ENCODE measurements at places on chromosomes 3 and 15. TPM values are rescaled to one million over a fixed set of nuclear protein-coding genes. Genes with fewer than 3 reads are reported as not detected.

DNA sequence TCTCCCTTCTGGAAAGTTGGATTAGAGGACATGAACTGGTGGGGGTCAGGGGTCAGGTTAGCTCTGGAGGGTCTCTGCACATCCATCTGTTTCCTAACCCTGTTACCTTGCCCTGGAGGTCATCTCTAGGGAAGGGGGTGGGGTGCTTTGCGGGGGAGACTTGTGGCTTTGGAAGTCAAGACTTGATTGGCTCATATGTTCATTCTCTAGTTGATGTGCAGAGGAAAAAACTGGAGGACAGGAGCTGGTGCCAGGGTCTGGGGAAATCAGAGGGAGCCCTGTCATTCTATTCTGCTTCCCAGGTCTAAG lies 42.9 kb upstream of the ROPN1 start:
- H3K4me3 ChIP-seq: no peak overlapping the region
- H3K27ac ChIP-seq: no peak overlapping the region
- no peak for DNase-seq
- no peaks in the 10 kb centered on the region for H3K4me1 ChIP-seq
- H3K36me3 ChIP-seq: no peaks in the 10 kb centered on the region

Gene VPS13C
- total RNA-seq: 159 TPM

GRCh38 chr3:67048067-67048714 lies 50.1 kb downstream of the KBTBD8 start:
- DNase-seq: no peak
- no peaks in the 10 kb centered on the region for H3K27me3 ChIP-seq
- no peaks in the 10 kb centered on the region for H3K36me3 ChIP-seq
- H3K4me1 ChIP-seq: no peaks in the 10 kb centered on the region
- H3K27ac ChIP-seq: no peak overlapping the region

DNA sequence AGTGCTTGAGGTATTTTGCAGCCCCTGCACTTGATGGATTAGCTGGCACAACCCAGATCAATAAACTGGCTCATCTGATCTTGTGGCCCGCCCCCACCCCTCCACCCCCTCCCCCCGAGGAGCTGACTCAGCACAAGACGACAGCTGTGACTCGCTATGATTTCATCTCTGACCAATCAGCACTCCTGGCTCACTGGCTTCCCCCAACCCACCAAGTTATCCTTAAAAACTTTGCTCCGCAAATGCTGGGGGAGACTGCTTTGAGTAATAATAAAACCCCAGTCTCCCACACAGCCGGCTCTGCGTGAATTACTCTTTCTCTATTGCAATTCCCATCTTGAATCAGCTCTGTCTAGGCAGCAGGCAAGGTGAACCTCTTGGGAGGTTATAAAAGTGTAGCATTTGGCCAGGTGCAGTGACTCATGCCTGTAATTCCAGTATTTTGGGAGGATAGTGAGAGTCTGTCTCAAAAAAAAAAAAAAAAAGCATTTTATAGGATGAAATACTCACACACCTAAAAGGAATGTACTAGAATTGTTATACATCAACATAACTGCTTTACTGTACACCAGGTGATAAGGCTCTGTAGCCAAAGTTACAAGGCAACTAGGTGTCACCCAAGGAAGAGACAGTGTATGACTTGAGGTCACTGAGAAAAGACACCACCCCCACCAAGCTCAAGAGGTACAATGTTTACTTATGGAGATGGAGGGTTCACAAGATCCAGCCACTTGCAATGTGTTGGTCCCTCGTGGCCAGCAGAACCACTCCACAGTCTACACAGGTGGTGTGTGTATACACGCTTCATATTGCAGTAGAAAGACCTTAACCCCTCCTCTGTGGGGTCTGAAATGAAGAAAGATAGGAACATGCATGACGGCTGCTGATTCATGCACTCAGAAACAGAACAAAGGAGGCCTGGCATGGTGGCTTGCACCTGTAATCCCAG lies 8.6 kb downstream of the ZNF445 start:
- no peaks in the 10 kb centered on the region for H3K27me3 ChIP-seq
- H3K27ac ChIP-seq: no peak overlapping the region
- H3K4me3 ChIP-seq: no peak overlapping the region
- no peak for DNase-seq

Gene P2RY13
- 0.13 TPM for total RNA-seq

DNA sequence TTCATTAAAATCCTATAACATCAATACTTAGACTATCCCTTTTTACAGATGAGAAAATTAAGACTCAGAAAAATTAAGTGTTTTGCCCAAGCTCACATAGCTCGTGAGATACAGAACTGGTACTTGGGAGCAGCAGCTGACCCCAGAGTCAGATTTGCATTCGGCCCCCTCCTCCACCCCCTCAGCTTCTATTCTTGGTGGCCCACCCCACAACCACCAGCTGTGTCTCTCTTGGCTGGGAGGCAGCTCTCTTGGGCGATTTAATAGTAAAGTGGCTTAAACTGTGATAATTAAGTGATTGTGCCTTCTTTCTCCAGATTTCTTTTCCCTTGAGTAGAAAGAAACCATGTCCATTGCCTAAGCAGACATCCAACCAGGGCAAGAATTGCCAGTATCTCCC lies 203.6 kb upstream of the PDZRN3 start:
- no peaks in the 10 kb centered on the region for H3K4me1 ChIP-seq
- H3K27me3 ChIP-seq: no peaks in the 10 kb centered on the region
- DNase-seq: no peak
- no peak overlapping the region for H3K27ac ChIP-seq
- no peaks in the 10 kb centered on the region for H3K36me3 ChIP-seq
- H3K4me3 ChIP-seq: no peak overlapping the region

Measured in naive thymus-derived CD4-positive, alpha-beta T cell (primary cell).